ENCODE measurements at places on chromosomes 7 and 10.

GRCh38 chr7:122299624-122300210 lies 4.8 kb downstream of the FEZF1 start:
- no peak for DNase-seq

DNA sequence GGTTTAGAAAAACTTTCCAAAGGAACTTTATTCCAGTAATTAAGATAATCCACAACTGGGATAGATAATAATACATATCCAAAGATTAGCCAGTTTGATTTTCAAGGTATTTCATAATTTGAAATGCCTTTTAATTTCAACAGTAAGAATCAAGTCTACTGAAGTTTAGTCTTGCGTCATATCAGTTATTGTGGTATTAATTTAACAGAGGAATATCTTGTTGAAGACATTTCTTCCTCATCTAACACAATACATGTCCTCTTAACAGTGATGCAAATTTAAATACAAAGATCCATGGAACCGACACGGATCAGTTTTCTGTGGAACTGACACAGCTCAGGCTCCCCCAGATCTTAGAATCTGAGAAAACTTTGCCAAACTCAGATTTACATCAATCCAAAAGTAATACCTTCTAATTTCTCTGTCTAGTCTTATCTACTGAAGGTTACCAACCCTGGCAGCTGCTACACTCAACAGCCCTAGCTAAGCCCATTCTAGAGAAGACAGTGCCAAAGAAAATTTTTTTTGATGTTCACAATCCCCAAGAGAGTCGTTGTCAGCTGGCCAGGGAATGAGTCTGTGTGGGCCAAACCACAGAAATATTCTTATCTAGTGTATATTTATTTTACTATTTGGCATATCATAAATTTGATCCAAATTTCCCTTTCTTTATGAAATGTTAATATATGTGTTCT lies 365.2 kb upstream of the MEOX2 start:
- no peak for DNase-seq

DNA sequence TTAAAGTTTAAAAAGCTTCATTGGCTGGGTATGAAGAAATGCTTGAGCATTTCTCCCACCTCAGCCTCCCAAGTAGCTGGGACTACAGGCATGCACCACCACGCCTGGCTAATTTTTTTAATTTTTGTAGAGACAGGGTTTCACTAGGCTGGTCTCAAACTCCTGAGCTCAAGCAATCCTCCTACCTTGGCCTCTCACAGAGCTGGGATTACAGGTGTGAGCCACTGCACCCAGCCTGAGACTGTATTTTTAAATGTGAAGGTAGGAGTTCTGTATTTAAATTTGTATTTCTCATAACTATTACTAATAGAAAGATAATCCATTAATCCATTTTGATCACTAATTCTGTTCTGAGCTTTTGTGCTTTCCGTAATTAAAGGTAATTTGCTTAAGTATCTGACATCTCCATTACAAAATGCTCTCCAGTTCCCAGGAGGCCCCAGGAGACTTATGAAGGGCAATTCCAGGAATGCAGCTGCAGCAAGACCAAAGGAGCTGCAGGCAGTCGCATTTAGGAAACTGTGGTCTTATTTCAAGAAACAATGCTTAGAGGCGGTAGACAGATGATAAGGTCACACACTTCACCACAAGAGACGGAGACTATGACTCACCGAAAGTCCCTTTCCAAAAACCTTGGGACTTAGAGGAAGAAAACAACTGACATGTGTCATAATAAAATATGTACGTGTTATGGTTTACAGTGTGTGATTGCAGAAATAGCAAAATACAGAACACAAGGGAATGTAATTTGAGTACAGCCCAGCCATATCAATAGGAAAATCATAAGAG lies 23.3 kb downstream of the YAE1 start:
- no peak for DNase-seq

GRCh38 chr10:4775808-4776207 lies 50.2 kb upstream of the AKR1E2 start:
- no peak for DNase-seq

DNA sequence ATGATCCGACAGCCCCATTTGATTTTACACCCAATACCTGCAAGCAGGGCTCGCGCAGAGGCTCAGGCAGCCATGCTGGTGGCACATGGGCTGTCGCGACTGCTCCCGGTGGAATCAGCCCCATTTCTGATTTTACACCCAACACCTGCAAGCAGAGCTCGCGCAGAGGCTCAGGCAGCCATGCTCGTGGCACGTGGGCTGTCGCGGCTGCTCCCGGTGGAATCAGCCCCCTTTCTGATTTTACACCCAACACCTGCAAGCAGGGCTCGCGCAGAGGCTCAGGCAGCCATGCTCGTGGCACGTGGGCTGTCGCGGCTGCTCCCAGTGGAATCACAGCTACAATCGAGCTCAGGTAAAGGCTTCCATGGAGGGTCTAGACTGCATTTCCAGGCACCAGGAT lies 244.1 kb downstream of the PTPRN2 start:
- DNase-seq = no peak

DNA sequence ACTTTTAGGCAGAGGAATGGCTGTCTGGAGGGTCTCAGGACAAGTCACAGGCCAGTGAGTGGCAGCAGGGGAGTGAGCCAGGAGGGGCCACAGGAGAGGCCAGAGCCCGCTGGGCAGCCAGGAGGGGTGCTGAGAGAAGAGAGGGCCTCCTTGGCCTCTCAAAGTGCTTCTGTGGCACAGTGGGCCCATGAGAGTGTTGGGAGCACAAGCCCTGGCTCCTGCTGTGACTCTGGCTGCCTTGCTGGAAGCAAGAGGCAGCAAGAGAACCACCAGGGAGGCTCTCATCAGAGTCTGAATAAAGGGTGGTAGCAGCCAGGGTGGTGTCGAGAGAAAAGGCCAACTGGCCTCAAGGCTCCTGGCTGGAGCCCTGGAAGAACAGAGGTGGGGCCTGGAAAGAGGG lies 91.1 kb downstream of the VOPP1 start:
- DNase-seq = no peak

DNA sequence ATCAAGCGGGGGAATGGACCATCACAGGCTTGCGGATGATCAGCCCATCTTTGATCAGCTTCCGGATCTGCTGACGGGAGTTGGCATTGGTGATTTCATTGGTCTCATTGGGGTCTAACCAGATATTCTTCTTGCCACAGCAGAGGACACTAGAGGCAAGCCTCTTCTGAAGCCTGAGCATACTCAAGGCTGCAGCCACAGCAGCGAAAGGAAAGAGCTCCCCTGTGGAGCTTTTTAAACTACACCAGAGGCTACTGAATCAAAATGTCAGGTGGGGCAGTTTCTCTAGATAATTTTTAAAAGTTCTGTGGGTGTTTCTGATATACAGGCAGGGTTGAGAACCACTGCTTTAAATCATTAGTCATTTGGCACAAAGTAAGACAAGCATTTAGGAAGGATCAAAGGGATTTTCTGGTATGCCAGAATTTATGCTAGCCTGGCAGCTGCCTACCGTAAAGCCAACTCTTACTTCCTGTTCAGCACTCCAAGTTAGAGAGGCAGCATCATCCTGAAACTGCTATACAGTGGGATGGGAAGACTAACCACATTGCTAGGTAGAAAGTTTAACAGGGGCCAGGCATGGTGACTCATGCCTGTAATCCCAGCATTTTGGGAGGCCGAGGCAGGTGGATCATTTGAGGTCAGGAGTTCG lies 7.0 kb downstream of the NAPEPLD start:
- no peak for DNase-seq

- no peak for DNase-seq
These were observed 38.2 kb downstream of the ANTXRL start for GRCh38 chr10:46325021-46325420.

GRCh38 chr7:119392-120163 lies 72.8 kb upstream of the FAM20C start:
- DNase-seq = no peak

- DNase-seq = no peak
These were observed 275.8 kb downstream of the KCNMA1 start for GRCh38 chr10:77361831-77362230.

- DNase-seq = no peak
These were observed 358.8 kb downstream of the BBS9 start for GRCh38 chr7:33487998-33488682.

DNA sequence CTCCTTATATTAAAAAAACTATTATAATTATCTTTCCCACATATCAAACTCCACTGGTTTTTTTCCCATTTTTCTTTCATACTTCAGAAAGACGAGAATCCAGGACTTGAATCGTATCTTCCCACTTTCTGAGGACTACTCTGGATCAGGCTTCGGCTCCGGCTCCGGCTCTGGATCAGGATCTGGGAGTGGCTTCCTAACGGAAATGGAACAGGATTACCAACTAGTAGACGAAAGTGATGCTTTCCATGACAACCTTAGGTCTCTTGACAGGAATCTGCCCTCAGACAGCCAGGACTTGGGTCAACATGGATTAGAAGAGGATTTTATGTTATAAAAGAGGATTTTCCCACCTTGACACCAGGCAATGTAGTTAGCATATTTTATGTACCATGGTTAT lies 15.9 kb downstream of the SRGN start:
- no peak for DNase-seq

DNA sequence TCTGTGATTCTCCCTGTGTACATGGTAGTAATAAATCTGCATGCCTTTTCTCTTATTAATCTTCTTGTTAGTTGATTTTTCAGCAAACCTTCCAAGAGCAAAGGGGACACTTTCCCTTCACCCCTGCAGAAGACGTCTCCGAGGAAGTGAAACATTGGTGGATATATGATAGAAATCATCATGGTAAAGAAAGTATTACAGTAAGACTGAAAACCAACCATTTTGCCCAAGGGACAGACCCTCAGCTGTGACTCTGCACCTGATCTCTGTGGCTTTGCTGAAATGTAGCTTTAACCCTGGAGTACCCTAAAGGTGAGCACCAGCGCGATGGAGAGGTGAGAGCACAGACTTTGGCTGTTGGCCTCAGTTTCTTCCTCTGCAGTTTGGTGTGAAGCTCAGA lies 32.8 kb upstream of the MYO3A start:
- DNase-seq = no peak

DNA sequence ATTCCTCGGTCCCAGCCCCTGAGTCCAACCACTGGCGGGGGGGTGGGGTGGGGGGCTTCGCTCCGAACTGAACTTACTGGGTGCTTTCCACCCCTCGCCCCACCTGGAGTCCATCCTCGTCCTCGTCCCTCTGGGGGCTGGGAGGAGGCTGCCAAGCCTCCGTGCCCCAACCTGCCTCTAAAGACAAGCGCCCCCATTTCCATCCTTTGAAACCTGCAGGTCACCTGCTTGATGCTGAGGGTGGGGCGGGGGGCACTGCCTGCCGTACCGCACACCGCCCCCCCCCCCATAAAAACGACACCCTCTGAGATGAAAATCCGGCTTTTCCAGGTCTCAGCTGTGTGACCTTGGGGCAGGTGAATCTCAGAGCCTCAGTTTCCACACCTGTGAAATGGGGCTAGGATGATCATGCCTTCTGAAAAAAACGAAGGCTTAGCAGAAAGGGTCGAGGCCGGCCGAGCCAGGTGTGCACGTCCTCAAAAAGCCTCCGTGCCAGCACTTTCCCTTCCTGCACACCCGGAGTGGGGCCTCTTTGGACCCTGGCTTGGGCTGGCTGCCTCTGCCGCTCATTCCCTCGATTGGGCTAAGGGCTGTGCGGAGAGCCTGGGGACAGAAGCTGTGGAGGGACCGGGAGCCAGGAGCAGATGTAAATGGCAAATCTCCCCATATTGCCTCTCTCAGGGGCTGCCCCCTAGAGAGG lies 967 bp downstream of the ELFN1 start:
- DNase-seq = no peak

DNA sequence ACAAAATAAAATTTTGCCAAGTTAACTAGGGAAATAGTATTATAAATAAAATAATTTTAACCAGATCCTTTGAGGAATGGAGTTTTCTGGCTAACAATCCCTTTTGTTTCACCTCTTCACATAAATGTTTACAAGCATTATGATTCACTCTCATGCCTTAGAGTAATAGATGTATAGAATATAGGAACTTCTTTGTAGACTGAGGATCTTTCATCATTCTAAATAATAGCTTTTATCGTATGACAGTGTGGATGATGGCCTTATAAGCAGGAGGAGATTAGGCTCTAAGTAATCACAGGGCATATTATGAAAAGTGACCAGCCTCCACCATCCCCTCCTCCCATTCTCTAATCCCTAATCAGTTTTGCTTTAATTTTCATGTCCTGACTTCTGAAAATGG lies 13.5 kb downstream of the ING3 start:
- no peak for DNase-seq

- DNase-seq = no peak
These were observed 301.0 kb downstream of the LHFPL3 start for GRCh38 chr7:104629408-104629807.

DNA sequence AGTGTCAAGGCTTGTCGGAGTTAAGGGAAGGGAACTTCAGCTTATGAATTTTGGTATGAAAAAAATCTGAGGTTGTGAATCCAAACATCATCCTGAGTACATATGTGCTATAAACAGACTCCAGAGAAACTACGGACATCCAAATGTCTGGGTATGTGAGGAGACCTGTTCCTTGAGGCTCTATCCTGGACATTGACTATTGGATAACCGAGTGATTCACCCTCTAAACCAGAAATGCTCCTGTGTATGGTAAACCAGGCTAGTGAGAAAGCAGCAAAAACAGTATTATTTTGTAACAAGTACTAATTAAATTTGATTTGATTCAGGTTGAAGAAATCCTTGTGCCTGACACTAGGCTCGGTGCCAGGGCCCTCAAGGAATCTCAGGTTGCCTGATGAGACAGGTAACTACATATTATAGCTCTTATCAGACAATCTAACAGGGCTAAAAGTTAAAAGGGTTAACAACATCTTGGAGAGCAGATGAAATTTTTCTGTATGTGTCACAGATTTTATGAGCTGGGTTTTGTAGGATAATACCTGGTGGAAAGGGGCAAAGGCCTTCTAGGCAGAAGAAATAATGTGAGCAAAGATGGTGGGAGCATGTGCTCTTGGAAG lies 10.4 kb upstream of the STOX1 start:
- no peak for DNase-seq

GRCh38 chr7:28675429-28675828 lies 263.1 kb downstream of the CREB5 start:
- DNase-seq = no peak

DNA sequence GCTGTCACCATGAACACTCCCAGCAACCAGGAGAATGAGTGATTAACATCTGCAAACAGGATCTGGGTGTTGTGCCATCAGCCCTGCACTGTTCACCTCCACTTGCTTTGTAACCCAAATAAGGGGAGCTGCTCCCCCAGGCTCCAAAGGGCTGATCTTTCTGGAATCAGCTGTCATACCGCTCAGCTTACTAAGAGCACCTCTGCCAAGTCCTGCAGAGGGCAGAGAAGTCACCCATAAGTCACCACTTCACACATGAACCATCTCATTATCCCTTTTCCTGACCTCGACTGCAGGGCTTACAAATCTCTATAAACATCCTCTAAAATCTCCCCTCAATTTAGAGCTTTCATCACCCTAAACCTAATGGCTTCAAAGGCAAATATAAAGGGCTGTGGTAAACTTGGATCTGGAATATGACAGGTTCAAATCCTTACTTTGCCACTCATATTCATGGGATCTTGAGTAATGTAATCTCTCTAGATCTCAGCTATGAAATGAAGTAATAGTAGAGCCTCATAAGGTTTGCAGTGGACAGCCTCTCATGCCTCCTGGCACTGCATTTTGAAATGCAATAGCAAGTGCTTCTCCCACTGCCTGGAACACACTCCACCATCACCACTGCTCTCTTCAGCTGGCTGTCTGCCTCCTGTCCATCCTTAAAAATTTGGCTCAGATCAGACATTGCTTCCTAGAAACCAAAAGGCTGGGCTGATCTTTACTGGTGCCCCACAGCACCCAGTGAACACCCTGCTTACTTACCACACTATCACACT lies 38.8 kb downstream of the ERLIN1 start:
- DNase-seq = no peak

GRCh38 chr7:72268796-72269195 lies 143.3 kb downstream of the CALN1 start:
- DNase-seq = no peak

- DNase-seq = no peak
These were observed 64.3 kb upstream of the TRIM24 start for GRCh38 chr7:138395763-138396162.

Data from nucleus accumbens (tissue), 56 donors.